ENCODE measurements at places on chromosomes 16 and 17.
A peak's percentile ranks its signal among the peaks of the same experiment; 100 is the strongest.

- DNase-seq = no peak
Observed at GRCh38 chr17:82298538-82299421, 18.6 kb downstream of the CD7 start.

GRCh38 chr17:62668091-62668804 is 40.8 kb downstream of the MRC2 start:
- peak; percentile 88 for DNase-seq

DNA sequence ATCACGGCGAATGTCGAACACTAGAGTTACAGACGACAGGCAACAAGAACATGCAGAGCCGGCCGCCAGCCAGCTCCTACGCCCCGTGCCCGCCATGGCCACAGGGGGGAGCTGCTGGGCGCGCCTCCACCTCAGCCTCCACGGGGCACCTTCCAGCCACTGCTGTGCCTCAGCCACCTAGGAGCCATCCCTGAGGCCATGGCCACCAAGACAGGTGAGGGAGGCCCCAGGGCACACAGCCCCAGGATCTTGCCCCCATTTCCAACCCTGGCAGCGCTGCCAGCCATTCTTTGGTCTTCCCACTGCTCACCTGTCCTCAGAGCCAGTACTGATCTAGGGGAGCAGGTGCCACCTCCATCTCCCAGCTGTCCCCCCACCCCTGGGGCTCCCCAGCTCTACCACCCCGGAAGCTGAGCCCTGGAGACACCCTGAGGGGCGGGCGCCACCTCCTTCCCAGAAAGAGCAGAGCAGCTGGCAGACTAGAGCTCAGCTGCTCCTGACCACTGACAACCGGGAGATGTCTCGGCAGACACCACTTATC is 11.8 kb downstream of the GNPTG start:
- peak; percentile 80 for DNase-seq

GRCh38 chr16:63744077-63744874 is 1377.6 kb downstream of the CDH11 start:
- peak; percentile 6 for DNase-seq

GRCh38 chr17:77288115-77288619 is 147.4 kb downstream of the SEC14L1 start:
- DNase-seq = no peak

DNA sequence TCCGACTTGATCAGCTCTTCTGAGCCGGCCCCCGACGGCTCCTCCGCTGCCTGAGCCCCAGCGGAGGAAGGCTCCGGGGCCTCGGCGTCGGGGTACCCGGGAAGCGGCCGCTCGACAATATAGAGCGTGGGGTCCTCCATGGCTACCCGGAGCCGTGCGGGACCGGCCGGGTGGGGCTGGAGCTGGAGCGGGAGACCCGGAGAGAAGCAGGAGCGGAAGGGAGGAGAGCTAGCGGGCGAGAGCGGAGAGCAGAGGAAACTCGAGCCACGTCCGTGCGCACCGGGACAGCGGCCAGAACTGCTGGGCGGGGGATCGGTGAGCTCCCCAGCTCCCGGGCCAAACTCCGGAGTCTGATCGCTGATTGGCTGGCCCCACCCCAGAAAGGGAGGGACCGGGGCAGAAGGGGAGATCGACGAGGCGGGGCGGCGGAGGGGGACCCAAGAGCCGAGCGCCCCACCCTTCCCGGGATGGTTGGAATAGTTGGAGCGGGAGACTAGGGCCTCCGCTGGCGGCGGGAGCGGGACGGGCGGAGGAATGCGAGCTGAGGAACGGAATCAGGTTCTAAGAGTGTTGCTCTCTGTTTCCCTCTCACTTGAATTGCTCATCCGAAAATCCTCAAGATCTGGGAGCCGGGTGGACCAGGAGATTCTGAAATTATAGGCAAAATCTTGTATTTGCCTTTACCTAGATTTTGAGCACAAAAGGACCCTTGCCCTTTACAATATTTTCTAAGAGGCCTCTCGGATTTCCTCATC is at the start of gene CAVIN1:
Gene CAVIN1, minus strand, starts transcription at position 299 of the 755 bp plus-strand sequence. Its CDS starts 159 bp downstream, at position 140.
- peak; percentile 24 for DNase-seq

GRCh38 chr16:89184933-89185794 is 13.6 kb downstream of the CDH15 start:
- peak; percentile 16 for DNase-seq

DNA sequence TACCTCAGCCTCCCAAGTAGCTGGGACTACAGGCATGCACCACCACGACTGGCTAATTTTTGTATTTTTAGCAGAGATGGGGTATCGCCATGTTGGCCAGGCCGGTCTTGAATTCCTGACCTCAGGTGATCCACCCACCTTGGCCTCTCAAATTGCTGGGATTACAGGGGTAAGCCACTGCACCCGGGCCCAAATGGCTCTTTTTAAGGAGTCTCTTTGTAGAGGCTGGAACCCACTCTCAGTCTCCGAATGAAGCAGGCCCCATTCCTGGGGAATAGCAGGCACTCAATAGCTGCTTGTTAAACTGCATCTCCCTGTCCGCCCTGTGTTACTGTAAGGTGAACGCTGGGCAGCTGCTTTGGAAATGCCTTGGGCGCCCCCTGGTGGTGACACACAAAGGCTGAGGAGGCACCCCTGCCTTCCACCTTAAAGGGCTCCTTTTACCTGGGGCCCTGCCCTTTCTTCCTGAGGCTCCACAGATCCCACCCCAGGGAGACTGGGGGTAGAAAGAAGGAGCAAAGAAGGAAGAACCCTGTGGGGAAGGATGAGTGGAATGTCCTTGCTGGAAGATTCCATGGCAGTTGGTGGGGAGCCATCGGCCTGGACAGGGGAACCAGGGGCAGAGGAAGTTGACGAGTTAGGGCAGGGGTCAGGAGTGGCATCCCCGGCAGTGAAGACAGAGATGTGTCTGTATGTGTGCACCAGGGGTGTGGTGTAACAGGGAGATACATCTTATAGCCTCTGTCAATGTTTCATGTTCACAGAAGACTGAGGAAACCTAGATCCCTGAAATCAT is 6.1 kb upstream of the SP2 start:
- DNase-seq = peak; percentile 91

DNA sequence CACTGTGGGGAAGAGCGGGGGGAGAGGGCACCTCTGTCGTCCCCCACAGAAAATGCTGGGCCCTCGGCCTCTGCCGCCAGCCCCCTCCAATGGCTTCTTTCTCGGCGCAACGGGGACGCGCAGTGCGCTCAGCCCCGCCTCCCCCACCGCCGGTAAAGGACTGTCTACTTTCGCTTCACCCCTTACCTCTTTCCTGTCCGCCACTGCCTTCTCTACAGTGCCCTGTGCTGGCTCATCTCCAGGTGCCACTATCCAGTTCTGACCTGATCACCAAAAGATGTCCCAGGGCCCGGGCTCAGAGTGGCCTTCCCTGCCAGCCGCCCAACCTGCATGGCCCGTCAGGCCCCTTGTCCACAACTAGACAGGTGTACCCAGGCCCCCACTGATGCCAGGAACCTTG is 7.3 kb downstream of the ENDOV start:
- no peak for DNase-seq

GRCh38 chr17:60656499-60656898 is 21.2 kb upstream of the BCAS3 start:
- DNase-seq = no peak

- no peak for DNase-seq
Observed at GRCh38 chr17:7646457-7646856, 4.3 kb upstream of the ATP1B2 start.

- DNase-seq = no peak
Observed at GRCh38 chr16:61792194-61792909, 243.9 kb downstream of the CDH8 start.

GRCh38 chr16:81419806-81420205 is 24.8 kb upstream of the CMIP start:
- no peak for DNase-seq

- DNase-seq = no peak
Observed at GRCh38 chr16:53792161-53792951, 88.4 kb downstream of the FTO start.

DNA sequence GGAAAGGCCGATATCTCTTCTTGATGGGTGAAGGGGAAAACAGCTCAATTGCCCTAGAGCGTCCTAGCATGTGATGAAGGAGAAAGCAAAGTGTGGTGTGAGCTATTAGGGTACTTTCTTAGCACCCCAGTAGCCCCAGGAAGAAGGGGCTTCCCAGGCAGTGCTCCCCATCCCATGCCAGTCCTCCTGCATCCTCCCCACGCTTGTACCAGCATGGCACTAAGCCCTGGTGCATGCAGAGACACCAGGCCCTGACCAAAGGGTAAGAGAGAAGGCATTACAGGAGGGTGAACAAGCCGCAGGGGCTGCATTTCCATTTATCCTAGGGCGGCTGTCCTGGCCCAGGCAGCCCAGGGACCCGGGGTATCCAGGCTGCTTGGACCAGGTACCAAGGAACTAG is 3.1 kb downstream of the CYB561 start:
- DNase-seq = peak; percentile 56

DNA sequence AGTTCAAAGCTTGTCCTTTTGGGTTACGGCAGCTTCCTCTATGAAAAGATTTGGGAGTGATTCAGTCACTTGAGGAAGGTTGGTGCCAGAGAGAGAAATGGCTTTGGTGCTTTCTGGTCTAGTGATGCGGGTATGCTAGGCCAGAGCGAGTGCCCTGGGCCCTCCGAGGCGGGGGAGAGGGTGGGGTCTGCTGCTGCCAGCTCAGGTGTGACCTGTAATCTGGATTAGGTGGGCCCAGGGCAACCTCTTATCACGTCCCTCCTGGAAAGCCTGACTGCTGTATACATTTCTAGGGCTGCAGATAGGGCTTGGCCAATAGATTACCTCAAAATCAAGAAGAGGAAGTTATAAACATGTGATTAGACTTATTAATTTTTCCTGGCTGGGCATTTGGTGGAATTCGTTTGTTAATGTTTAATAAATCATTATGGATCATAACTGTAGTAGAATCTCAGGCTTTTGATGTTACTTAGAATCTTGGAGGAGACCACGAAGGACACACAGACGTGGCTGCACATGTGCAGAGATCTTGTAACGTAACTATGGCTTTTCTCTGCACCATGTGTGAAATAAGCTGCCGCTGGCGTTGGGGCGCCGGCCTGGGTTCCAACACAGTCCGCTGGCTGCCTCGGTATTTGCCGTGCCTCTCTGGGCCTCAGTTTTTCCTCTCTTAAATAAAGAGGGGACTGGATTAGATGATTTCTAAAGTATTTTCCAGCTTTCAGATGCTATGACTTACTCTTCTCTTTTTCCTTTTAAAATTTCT is 1.2 kb downstream of the IRF8 start:
- DNase-seq = no peak

DNA sequence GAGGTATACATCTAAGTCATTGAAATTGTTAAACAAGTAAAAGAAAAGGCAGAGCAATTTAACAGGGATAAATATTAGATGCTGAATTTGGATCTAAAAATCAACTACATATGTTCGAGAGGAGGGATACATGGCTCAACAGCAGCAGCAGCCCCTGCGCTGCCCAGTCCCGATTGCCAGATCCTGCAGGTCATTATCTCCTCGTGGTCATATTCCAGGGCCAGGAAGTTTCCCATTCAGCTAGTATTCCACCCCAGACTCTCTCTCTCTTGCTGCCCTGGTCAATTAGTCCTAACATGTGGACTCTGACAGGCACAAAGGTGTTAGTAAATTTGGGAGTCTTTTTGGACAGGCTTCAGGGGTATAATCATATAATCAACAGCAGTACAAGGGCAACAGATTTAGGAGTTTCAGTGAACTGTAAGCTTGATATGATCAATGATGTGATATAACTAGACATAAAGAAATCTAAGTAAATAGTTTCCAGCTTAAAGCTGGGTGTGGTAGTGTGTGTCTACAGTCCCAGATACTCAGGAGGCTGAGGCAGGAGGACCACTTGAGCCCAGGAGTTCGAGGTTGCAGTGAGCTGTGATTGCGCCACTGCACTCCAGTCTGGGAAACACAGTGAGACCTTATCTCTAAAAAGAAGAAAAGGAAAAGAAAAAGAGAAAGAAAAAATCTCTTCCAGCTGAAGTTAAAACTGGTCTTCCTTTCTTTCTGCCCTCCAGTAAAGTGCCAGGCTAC is 96.5 kb upstream of the MED13 start:
- peak; percentile 62 for DNase-seq

DNA sequence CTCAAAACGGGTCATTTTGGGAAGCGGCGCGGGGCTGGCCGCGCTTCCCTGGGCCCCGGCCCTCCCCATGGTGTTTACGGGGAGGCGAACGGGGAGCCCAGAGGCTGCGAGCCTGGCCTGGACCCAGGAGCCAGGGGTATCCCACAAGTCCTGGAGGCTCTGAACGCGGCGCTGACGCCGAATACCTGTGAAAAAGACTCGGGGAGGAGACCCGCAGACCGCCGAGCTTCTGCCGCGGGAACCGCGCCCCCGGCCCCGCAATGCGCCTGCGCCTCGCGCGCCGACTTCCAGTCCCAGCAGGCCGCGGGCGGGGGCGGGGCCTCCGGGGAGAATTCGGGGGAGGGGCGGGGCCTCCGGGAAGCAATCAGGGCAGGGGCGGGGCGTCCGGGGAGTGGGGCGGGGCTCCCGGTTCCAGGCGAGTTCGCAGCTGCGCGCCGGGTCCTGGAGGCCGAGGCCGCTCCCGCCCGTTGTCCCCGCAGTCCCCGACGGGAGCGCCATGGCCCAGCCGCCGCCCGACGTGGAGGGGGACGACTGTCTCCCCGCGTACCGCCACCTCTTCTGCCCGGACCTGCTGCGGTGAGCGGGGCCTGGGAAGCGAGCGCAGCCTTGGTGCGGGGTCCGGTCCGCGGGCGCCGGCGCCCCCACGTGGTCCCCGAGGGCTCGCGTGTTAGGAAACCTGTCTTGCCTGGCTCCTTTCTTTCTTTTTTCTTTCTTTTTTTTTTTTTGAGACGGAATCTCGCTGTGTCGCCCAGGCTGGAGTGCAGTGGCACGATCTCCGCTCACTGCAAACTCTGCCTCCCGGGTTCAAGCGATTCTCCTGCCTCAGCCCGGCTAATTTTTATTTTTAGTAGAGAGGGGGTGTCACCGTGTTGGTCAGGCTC is at the start of gene DECR2:
Gene DECR2, plus strand, starts transcription at position 418 of the 881 bp plus-strand sequence. Its CDS starts 79 bp downstream, at position 497.
- DNase-seq = peak; percentile 99

GRCh38 chr16:84022644-84023043 is 20.0 kb downstream of the SLC38A8 start:
- DNase-seq = no peak

- peak; percentile 23 for DNase-seq
Observed at GRCh38 chr17:7215652-7216180, 3.9 kb downstream of the DLG4 start.

GRCh38 chr17:72118335-72119076 is 2.3 kb upstream of the SOX9 start:
- peak; percentile 80 for DNase-seq

- no peak for DNase-seq
Observed at GRCh38 chr17:1156864-1157263, 22.9 kb downstream of the ABR start.

DNA sequence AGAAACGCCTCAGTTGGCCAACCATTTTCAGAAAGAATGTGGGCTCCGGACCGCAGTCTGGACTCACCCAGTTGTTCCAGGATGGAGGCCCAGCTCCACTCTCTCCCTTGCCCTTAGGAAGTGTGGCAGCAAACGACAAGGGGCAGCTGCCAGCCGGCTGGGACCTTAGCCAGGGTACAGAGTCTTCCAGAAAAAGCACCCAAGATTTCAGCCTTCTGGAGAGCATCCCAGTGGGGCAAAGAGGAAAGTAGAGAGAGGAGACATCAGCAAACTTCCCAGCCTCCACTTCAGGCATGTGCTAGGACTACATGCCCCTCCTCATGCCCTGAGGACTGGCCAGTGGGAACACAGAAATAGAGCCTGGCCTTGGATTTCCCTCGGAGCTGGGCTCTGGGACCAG is 56.8 kb upstream of the SCNN1B start:
- no peak for DNase-seq

Data from BE2C (cell line).